ENCODE measurements at places on chromosomes 5 and 9.

- no peak for DNase-seq
These were observed 30.4 kb downstream of the SEMA5A start for GRCh38 chr5:9515436-9515835.

DNA sequence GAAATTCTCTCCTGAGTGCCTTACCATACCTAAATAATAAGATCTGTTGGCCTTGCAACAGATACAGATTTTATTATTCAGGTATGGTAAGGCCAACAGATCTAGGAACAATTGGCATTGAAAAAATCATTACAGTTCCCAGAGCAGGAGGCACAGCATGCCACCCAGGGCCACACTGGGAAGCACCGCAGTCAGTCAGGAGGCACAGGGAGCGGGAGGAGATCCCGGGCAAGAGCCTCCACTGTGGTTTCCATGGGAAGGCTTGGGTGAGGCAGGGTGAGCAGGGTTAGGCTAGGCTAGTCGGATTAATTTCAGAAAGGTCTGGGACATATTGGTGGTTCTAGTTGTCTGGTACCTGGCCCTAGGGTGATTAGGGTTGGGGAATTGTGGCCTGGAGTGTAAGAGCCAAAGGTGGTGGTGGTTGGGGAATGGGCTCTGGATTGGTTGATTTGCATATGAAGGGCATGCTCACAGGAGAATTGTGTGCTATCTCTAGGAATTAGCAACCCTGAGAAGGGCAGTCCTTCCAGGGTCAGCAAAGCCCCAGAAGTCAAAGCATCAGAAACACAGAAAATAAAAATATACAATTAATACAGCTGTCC lies 111.4 kb downstream of the PDE8B start:
- no peak for DNase-seq

GRCh38 chr5:40477856-40478546 lies 201.7 kb upstream of the PTGER4 start:
- DNase-seq, result no peak

DNA sequence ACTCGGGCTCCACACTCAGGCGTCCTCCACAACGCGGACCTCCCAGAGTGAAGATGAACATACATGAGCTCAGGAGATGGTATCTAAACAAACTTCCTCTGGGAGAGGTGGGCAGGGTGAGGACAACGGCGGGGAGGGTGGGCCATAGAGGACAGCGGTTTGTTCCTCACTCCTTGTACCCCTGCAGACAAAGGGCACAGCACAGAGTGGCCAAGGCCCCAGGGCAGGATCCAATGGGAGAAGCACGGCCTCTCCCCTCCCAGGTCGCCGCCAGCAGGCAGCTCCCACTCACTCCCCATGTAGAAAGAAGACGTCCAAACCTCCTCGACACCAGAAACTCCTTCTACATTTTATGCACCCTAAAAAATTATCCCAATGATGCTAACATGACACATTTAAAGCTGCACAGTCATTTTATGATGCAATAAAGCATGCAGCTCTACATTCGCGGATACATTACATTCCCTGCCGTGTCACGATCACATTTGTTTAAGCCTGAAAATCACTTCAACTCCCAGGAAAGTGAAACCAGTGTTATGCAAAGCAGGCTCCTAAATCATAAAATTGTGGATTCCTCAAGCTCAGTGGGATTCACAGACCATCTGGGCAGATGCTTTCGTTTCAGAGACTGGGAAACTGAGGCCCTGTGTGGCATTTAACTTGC lies 87.5 kb upstream of the SARDH start:
- no peak for DNase-seq
